ENCODE measurements at places on chromosomes 11 and 22.
A peak's percentile ranks its signal among the peaks of the same experiment; 100 is the strongest.

DNA sequence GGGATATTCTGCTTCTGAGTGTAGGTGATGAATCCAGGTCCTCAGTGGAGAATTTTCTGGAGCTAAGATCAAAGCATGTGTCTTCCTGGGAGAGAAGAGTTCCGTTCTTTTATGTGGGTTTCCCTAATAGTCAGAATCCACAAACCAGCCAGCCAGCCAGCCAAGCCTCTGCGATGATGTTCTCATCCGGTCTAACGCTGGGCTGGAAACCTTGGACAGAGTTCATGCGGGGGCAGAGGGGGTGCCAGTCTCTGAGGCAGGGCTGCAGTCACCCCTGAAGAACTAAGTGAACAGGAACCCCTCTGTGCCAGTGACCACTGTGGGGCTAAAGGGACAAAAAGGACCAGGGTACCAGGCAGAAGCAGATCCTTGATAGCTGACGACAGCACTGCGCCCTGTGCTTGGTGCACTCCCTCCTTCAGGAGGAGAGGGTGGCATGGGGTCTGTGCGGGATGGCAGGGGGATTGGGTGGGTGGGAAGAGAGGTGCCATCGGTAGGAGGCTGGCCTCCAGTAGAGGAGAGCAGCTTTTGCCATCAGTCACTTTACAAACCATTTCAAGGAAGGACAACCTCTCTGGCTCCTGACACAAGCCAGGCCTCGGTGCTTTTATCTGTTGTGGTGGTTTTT is 27.1 kb downstream of the ADAMTS15 start:
- DNase-seq = no peak

DNA sequence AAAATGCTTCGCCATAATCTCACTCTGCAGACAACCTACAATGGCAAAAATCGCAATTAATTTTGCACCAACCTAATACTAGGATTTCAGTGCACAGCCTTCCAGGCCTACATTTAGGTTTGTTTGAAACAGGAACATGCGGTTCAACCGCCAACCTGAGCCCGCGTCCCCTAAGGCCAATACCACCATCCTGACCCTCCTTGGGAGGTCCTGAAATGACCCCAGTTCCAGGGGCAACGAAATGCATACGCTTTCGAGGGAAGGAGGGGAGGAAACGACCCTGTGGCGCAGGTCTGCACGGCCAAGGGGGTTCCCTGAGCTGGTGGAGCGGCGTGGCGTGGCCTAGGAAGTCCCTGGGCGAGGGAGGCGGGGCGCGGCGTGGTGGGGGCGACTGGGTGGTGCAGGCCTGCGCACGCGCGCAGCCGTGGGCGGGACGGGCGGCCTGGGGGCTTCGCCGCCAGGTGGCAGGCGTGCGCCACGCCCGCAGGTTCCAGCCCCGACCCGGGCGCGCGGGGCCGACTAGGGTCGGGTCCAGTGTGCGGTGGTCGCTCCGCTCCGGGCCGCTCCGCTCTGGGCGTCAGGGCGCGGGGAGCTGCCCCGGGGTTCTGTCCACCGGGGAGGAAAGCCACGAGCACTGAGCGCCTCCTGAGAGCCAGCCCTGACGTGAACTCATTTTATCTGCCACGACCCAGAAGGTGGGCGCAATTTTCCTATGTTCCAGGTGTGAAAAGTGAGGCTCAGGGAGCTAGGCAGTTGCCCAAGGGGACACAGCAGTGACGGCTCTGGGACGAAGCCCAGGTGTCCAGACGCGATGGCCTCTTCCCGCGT is 94.1 kb downstream of the SWAP70 start:
- no peak for DNase-seq

- no peak for DNase-seq
Observed at GRCh38 chr11:46249938-46250744, 27.3 kb upstream of the CREB3L1 start.

DNA sequence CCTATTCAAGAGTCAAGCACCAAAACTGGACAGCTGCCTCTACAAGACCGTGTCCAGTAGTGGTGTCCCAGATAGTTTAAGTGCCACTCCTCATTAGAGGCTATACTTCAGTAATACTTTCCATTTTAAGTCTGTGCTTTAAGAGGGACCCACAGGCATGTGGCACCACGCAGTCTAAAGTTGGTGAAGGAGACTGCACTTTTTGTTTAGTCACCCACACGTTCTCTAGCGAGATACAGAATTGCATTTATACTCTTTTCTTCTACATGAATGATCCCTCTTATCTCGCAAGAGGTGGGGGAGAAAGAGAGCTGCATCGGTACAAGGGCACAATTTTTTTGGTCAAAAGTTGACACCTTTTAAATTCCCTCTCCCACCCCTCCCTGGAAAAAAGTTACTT is 41.5 kb downstream of the DDX6 start:
- no peak for DNase-seq

DNA sequence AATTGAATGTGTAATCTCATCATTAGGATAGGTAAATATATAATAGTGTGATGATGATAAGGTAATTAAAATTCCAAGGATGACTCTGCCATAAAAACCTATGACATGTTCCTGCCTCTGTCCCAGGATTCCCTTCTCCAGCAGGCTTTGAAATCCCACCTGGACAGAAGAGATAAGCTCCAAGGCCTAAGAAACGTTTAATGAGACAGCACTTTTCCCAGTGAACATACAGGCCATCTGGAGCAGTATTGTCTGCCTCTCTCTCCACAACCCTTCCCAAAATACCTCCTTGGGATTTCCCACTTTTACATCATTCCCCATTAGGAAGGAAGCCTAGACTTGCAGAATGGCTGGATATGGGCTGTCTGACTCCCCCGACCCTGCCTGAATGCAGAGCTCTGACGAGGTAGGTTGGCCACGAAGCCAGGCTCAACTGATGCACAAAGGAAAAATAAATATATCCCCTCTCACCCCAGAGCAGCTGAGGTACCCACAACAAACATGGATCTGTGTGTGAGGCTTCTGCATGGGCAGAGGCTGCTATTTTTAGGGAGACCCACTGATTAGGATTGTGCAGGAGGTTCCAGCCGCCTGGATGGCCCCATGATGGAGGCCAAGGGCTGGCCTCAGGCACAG is 71.0 kb downstream of the TMPRSS5 start:
- DNase-seq = no peak

GRCh38 chr11:3093281-3094191 is 36.3 kb upstream of the CARS1 start:
- DNase-seq = no peak

DNA sequence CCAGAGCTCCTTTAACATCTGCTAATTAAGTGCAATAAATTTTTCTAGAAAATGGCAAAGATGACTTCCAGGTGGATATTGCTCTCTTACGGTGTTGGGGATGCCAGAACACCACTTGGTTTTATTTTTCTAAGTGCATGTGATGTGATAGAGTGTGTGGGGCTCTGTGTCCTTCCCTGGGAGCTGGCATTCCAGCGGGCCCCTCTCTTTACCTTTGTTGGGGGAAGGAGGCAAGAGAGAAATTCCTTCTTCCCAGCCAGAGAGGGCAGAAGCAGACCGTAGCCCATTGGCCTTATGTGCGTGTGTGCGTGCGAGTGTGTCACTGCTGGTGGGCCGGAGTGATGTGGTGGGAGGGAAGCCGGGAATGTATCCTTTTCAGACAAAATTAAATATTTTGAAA is 17.2 kb downstream of the TEF start:
- DNase-seq = no peak

- no peak for DNase-seq
Observed at GRCh38 chr11:10931761-10932670, 74.2 kb upstream of the ZBED5 start.

GRCh38 chr11:97770570-97770969 is 1250.2 kb upstream of the CNTN5 start:
- no peak for DNase-seq

GRCh38 chr22:50190941-50191741 is 5.4 kb downstream of the TRABD start:
- DNase-seq = no peak

- no peak for DNase-seq
Observed at GRCh38 chr22:45422237-45422983, 8.9 kb downstream of the RIBC2 start.

DNA sequence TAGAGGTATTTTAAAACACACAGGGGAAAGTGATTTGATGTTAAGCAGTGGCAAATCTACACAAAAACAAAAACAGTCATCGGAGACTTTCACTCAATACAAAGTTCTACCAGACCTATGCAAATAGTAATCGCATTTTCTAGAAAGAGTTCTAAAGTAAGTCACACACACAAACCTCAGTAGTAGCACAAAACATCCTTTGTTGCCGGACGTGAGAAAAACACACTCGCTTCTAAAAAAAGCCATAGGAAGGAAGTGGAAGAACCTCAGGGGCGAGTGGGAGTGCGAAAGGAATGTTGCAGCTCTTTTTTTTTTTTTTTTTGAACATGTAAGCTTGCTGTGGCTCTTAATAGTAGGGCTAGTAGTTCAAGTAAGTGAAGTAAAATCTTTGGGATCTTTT is 88.9 kb downstream of the MAML2 start:
- DNase-seq = no peak

DNA sequence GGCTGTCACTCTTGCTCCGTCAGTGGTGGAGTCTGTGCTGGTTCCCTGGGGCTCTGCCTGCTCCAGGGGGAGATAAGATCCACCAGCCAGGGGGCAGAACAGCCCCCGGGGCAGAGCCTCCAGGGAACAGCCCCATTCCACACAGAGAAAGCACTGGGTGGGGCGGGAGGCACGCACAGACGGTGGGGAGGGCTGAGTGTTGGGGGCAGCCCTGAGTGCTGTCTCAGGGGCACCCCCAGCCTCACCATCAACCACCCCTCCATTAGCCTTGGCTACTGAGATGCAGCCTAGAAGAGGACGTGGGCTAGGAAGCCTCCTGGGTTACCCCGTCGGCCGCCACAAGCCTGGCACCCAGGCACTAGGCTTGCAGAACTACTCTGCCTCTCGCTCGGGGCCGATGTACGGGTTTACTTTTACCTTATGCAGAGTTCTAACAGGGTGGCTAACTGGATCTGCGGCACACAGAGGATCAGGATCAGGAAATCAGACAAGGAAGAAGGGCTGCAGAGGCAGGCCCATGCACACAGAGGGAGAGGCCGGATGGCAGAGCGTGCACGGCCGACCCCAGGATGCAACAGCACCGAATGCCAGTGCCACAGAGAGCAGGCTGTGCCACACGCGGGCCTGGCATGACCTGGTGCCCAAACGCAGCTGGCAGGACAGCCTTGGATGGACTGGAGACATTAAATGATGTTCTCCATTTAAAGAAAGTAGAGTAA is 140.5 kb downstream of the CTTN start:
- no peak for DNase-seq

DNA sequence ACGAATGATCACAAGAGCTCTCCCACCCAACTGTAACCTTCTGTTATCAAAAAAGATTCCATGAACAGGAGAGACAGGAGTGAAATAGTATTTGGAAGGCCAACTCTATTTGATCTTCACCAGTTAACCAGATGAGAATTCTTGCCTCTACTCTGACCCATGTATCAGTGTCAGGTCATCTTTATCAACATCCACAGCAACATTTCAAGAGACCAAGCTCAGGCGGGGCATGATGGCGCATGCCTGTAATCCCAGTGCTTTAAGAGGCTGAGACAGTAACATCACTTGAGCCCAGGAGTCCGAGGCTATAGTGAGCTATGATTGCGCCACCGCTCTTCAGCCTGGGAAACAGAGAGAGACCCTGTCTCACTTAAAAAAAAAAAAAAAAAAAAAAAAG is 62.3 kb downstream of the GAB2 start:
- DNase-seq = no peak

DNA sequence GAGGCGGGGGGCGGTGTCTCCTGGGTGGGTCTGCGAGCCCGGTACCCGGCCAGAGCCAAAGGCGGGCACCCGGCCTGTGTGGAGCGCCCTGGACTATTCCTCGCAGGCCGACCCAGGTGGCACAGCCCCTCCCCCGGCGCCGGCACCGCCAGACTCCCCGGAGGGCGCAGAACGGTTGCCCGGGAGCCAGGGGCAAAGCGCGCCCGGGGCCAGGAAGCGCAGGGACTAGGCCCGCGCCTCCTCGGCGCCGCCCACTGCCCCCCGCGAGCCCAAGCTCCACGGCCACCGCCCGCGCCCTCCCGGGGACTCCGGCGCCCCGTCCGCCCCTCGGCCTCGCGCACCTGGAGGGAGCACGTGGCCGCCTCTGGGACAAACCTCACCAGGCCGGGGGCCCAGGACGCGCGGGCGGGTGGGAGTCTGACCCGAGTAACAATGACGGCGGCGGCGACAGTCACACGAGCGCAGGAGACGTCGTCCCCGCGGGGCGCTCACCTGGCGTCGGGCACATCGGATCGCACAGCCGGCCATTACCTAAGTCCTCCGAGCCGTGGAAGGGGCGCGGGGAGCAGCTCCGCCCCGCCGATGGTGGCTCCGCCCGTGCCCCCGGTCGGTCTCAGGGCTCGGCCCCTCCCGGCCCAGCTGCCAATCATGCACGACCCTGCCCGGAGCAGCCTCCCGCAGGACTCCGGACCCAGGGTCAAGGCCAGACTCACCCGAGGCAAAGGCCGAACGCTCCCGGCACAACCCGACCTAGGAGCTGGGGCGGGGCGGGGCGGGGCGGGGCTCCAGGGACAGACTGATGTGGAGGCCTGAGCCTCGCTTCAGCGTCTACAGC is 7.4 kb downstream of the PLXNB2 start:
- peak; percentile 53 for DNase-seq

- no peak for DNase-seq
Observed at GRCh38 chr11:131945706-131946105, 575.3 kb downstream of the NTM start.

GRCh38 chr11:9972989-9973388 is 309.1 kb downstream of the SWAP70 start:
- DNase-seq = peak; percentile 81

DNA sequence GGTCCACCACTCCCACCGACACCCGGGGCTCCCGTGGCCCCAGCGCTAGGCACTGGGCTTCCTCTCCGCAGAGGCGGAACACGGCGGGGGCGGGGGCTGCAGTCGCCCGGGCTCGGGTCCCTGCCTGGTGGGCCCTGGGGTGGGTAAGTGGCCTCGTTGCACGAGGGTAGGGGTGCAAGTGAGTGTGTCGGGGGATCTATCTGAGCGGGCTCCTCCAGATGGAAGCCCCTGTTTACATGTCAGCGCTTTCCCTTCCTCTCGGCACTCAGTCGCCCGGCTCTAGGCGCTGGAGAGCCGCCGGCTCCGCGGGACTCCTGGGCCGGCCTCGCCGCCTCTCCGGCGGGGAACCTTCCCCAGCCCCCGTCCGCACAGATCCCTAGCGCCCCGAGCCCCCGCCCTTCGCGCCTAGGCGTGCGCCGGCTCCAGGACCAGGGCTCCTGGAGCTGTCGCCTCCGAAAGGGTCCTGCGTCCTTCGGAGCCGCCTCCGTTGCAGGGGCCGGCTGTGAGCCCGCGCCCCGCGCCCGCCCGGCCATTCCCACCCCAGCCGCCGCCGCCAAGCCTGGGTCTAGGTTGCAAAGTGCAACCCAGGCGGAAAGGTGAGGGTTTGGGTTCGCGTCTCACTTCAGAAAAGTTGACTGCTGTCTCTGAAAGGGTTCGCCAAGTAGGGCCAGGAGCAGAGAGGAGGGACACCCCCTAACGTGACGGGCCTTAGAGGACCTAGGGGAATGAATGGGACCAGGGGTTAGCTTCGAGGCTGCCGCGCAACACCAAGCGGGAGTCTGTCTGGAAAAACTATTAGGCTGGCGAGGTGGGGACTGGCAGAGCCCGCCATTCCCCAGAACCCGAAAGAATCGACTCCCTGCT is 978 bp downstream of the FLI1 start:
- no peak for DNase-seq
